Left lobe of liver (tissue), 2 donors: ENCODE measurements at places on chromosomes 12 and 14. TPM values are rescaled to one million over a fixed set of nuclear protein-coding genes. Genes with fewer than 3 reads are reported as not detected.

Gene TSHR
- 0.15 TPM for total RNA-seq

Gene TAS2R14
- total RNA-seq = 0.73 TPM

Gene CD163L1
- total RNA-seq = 0.78 TPM

Gene SMIM41
- total RNA-seq = not detected

Gene NID2
- 2.6 TPM for total RNA-seq

Gene IFNG
- 0.63 TPM for total RNA-seq

Gene TAS2R31
- total RNA-seq = 1.0 TPM

Gene SDR9C7
- total RNA-seq = not detected

Gene CLEC14A
- total RNA-seq = 5.7 TPM

Gene LHX5
- not detected for total RNA-seq

Gene LRRIQ1
- not detected for total RNA-seq

Gene SERPINA12
- total RNA-seq = 0.35 TPM

Gene PMCH
- total RNA-seq = not detected
